ENCODE measurements at places on chromosomes 16 and 17.

DNA sequence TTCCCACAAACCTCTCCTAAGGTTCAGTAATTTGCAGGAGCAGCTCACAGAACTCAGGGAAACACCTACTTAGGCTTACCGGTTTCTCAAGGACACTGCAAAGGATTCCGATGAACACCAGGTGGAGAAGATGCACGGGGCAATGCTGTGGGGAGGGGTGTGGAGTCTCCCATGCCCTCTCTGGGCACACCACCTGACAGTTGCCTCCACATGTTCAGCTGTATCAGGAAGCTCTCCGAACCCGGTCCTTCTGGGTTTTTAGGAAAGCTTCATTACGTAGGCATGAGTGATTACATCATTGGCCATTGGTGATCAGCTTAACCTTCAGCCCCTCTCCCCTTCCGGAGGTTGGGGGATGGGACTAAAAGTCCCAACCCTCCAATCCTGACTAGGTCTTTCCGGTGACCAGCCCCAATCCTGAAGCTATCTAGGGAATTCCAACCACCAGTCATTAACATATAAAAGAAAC is 21.6 kb downstream of the C17orf58 start:
- DNase-seq = no peak

DNA sequence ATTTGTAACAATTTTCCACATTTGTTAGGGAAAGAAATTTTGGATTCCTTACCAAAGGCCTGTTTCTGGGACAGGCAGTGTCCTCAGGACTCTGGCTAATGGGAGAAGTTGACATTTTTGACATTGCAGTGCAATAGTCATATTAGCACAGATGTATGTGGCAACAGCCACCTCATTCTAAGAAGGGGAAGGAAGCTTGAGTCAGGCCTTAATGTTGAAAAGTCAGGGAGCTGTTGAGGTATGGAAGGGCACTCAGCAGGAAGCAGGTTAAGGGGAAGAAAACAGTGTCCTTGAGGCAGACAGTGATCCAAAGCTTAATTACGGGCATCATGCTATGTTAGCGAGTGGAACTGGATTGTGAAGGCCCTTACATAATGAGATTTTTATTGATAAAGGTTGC is 20.9 kb downstream of the AKTIP start:
- DNase-seq = peak; percentile 31

- no peak for DNase-seq
Measured at GRCh38 chr17:20228860-20229259, 219.7 kb downstream of the SPECC1 start.

DNA sequence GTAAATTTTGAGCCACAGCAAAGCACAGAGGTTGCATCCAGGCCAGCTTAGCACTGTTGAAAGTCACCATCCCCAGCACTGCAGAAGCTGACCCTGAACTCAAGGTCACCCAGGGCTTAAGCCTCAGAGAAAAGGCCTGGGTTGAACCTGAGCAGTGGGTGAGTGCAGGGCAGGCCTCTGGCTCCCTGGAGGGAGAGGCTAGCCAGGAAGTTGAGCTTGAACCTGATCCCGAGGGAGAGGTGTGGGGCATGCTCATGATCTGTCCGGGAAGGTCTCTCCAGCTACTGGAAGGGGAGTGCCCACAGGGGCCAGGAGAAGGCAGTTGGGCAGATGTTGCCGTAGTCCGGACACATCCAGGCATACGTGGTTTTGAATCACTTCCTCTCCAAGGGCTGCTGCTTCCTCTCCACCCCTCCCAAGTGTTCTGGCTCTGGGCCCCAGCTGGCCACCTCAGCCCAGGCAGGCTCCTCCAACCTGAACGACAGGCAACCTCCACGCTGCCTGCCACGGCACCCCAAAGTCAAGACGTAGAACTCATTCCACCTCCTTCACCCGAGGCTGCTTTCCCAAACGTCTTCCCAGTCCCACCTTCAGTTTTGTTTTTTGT is 18.4 kb downstream of the CARHSP1 start:
- DNase-seq = peak; percentile 82

GRCh38 chr16:48531011-48531962 is 78.7 kb downstream of the N4BP1 start:
- DNase-seq = peak; percentile 57

- peak; percentile 91 for DNase-seq
Measured at GRCh38 chr16:15996432-15997109, 47.2 kb downstream of the ABCC1 start.

DNA sequence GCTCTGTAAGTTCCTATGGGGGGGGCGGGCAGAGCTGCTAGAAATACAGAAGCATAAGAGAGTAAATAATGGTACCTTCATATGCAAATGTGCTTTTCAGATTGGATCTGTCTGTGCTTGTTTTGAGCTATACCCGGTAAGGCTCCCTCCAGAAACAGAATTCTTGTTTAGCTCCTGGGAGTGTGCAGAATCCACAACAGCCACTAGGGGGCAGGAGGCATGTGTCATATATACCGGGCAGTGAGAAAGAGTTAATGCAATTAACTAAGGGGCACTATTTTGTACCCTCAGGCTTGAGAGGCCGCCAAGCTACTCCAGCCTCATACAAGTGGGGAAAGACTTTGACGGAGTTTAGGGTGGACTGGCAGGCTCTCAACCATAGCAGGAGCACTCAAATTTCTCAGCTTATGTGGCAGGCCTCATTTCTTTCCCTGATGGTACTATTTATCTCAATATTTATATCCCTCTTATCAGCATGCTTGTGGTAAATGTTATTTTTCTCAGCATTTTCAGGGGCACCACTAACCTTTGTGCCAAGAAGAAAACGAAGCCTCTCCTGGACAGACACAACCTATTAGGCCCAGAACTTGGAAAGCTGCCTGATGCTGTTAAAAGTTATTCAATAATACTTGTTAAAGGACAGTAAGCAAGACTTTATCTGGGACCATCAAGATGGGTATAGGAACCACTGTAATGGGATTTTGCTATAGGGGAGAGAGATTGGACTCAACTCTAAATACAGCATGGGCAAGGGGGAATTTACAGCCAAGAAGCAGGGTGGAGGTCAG is 10.7 kb upstream of the CENPV start:
- peak; percentile 81 for DNase-seq

- no peak for DNase-seq
Measured at GRCh38 chr16:1433263-1433560, 2.3 kb downstream of the PERCC1 start.

DNA sequence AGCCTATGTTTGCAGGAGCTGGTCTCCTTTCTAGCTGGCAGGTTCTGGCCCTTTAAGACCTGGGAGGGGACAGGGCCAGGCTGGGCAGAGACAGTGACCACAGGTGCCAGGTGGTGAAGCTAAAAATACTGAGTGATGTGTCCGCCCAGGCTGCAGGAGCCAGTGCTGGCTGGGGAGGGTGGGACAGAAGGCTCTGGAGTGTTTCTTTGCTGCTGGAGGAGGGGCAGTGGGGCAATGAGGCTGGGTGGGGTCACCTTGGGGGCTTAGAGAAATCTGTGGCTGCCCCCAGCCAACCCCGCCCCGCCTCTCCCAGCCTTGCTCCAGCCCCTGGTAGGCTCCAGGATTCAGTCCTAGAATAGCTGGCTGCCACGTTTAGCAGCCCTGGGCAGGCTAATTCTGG is 30.4 kb upstream of the SBK1 start:
- no peak for DNase-seq

GRCh38 chr17:59028328-59028727 is 78.4 kb downstream of the TRIM37 start:
- no peak for DNase-seq

DNA sequence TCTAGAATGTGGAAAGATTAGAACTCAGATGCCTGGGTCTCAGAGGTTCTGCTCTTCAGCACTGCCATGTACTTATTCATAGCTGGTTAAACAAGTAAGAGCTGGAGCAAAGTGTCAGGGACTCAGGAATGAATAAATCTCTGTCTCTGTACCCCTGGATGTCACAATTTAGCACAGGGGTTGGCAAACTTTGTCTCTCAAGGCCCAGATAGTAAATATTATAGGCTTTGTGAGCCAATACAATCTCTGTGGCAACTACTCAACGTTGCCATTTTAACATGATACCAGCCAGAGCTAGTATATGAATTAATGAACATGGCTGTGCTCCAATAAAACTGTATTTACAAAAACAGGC is 220.3 kb upstream of the MON1B start:
- DNase-seq = no peak

GRCh38 chr16:78278056-78278450 is 178.6 kb downstream of the WWOX start:
- no peak for DNase-seq

DNA sequence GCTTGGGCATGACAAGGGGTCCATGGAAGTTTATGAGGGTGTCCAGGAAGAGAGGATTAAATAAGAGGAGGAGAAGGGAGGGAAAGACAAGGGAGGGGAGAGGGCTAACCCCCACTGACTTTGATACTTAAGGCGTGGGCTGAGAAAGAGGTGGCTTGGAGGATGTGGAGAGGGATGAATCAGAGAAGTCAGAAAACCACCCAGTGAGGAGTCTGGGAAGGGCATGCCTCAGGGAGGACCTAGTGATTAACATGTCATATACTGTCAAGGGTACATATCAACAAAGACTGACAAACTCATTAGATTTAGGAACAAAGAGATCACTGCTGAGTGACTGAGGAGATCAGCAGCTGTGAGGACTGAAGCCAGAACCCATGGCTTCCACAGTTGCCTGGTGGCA is 145.4 kb downstream of the IRX5 start:
- no peak for DNase-seq

DNA sequence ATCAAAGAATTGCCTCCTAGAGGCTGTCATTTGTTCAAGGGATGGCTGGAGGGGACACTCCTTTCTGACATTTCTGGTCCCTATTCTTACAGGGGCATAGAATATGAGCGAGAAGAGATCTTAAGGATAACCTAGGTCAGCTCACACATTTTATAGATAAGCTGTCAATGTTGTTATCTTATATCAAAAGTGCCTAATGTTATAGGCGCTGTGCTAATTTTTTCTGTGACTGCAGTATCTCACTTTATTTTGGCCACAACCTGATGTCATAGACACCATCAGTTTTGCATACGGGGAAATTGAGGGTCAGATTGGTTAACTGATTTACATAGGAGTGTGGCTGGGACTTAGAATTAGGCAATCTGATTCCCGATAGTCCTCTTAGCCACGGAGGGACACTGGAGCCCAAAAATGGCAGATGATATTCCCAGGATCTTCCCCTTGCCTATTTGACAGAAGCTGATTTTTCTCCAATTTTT is 1.2 kb downstream of the CPD start:
- DNase-seq = no peak

DNA sequence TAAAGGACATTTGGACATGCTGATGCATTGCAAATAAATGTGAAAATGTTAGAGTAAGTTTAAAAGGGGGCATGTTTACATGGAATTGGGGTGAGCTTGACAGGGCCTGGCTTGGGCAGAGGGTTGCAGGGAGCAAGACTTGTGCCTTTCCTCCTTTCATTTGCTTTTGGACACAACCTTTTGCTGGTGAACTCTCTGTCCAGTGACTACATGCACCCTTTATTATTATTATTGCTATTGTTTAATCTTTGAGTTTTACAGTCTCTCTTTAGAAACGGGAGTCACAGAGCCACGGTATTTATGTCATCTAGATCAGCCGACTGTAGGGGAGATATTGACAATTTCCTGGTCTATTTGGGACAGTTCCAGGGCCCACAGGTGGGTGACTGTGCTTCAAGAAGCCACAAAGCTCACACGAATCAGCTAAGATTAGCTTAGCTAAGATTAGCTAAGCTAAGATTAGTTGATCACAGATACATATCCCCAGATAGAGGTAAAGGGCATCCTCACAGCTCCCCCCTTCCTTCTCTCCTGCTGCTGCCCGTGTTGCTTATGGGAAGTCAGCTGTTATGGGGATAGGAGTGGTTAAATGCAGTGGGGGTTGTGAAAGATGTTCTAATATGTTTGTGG is 28.9 kb upstream of the ETV4 start:
- no peak for DNase-seq

GRCh38 chr17:6578491-6578890 is 22.1 kb upstream of the PITPNM3 start:
- no peak for DNase-seq

GRCh38 chr16:78057803-78058564 is 35.6 kb downstream of the CLEC3A start:
- no peak for DNase-seq

DNA sequence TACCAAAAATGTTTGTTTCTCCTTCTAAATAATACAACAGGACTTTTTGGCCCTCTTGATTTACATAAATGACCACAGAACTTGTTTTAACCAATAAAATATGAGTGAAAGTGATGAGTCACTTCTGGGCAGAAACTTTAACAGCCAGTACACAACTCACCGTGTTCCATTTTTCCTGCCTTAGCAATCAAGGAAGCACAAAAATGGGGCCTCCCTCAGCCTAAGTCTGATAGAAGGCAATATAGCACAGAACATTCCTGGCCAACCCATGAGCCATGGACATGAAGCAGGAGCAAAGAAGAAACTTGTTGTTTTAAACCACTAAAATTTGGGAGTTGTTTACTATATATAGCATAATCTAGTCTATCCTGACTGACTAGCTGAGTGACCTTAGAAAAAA is 61.1 kb upstream of the MTMR4 start:
- DNase-seq = peak; percentile 78

DNA sequence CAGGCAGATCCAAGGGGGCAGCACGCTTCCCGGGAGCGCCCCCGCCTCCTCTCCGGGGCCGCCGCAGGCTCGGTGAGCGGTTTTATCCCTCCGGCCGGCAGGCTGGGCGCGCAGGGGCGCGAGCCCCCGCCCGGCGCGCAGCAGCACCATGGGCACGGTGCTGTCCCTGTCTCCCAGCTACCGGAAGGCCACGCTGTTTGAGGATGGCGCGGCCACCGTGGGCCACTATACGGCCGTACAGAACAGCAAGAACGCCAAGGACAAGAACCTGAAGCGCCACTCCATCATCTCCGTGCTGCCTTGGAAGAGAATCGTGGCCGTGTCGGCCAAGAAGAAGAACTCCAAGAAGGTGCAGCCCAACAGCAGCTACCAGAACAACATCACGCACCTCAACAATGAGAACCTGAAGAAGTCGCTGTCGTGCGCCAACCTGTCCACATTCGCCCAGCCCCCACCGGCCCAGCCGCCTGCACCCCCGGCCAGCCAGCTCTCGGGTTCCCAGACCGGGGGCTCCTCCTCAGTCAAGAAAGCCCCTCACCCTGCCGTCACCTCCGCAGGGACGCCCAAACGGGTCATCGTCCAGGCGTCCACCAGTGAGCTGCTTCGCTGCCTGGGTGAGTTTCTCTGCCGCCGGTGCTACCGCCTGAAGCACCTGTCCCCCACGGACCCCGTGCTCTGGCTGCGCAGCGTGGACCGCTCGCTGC is 832 bp downstream of the CDK5R1 start:
- no peak for DNase-seq

DNA sequence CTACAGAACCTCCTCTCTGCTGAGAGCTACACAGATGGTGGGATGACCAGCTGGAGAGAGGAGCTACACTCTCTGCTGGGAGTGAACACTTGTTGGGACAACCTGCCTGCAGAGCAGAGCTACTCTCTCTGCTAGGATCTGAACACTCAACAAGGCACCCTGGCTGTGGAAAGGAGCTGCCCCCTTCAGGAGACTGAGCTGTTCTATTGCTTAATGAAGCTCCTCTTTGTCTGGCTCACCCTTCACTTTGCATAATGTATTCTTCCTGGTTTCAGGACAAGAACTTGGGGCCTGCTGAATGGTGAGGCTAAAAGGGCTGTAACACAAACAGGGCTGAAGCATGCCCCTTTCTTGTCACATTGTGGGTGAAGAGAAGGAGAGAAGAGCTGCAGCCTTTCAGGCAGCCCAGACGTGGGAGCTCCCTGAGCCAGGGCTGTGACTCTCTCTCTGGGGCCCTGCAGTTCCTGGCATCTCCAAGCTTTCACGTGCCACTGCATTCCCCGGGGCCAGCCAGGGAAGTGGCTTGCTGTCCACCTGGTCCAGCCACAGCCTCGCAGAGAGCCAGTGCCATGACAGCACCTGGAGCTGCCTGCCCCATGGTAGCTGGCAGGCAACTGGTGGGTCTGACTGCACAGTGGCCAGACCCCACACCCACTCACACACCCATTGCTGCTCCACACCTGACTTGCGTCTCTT is 272.8 kb upstream of the KCNJ16 start:
- no peak for DNase-seq

Measured in choroid plexus epithelial cell (primary cell).